ENCODE measurements at places on chromosomes 11 and 22. TPM values are rescaled to one million over a fixed set of nuclear protein-coding genes. Genes with fewer than 3 reads are reported as not detected.

DNA sequence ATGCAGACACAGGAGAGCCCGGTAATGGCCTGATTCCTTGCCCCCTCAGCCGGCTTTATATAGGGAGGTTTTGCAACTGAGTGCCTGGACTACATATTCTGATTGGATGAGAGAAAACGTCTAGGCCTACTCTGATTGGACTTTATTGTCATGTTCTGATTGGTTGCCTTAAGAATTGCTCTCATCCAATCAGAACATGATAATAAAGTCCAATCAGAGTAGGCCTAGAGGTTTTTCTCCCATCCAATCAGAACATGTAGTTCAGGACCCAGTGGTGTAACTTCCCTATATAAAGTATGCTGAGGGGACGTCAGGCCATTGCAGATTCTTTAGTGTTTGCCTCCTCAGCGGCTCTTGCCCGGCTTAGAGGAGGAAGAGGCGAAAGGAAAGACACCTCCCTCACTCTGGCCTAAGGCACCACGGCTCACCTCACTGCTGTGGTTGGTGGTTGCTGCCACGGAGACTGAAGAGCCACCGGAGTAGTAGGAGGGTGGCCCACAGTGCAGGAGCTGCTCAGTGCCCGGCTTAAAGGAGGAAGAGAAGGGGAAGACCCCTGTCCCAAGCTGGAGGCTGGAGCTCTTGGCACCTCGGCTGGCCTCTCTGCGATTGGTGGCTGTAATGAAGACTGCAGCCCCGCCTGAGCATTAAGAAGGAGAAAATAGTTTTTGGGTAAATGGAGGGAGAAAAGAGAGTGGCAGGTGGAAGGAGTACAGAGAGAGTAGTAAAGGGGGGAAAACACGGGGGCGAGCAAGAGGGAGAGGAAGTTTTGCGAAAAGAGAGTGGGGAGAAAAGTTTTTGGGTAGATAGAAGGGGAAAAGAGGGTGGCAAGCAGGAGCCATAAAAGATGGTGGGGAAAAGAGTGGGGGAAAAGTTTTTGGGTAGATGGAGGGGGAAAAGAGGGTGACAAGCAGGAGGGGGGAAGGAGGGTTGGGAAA, 116.7 kb upstream of the SERPIND1 start:
- H3K36me3 ChIP-seq: no peaks in the 10 kb centered on the region
- DNase-seq: no peak
- H3K4me3 ChIP-seq: no peak overlapping the region
- H3K4me1 ChIP-seq: no peaks in the 10 kb centered on the region

DNA sequence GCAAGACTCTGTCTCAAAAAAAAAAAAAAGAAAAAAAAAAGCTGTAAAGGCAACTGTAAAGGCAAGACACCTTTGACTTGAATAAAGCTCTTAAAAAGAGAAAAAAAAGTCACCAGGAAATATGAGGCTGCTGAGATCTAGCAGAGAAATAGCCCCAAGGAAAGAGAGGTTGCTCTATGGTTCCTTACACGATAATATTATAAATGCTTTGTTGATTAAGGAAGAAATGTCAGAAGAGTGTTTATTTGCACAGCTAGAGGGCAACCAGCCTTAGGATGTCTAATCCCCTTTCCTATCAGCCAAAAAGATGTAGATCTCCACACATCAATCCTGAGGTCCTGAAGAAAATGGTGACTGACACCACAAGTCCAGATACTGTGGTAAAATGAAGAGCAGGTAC, 32.0 kb downstream of the RBFOX2 start:
- H3K27me3 ChIP-seq: peaks cover 18% of the 10 kb centered on the region
- no peaks in the 10 kb centered on the region for H3K4me1 ChIP-seq
- DNase-seq: no peak
- H3K27ac ChIP-seq: no peak overlapping the region
- no peak overlapping the region for H3K4me3 ChIP-seq

Gene LRRC74B
- not detected for total RNA-seq

Gene TRPC6
- not detected for total RNA-seq
